ENCODE measurements at places on chromosomes 4 and X.

DNA sequence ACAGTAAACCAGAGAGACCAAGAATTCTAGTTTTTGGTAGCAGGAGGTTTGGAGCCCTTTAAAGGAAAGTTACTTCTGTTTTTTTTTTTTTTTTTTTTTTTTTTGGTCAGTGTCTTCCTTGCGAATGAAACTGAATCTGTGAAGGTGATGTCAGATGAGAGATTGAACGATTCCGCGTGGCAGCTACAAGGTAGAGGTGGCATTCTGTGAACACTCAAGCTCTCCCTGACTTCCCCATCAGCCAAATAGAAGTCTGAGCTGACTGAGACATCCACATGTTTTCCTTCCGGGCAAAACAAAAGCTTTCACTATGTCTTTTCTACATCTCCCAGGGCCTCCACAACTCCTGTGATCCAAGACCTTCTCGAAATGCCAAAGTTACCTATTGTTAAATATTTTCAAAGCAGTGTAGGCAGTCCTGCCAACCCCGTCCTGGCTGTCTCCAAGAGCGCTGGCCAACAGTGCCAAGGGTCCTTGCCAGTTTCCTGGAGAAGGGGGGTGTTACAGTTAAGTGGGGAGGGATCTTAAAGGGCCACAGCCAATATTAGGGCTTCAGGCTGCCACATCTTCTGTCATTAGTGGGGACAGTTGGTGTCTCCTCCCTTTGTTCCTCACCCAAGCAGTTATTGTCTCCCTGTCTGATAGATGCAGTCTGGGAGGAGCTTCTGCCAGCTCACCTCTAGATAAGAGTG lies 102.9 kb upstream of the SLC34A2 start:
- DNase-seq, result no peak

DNA sequence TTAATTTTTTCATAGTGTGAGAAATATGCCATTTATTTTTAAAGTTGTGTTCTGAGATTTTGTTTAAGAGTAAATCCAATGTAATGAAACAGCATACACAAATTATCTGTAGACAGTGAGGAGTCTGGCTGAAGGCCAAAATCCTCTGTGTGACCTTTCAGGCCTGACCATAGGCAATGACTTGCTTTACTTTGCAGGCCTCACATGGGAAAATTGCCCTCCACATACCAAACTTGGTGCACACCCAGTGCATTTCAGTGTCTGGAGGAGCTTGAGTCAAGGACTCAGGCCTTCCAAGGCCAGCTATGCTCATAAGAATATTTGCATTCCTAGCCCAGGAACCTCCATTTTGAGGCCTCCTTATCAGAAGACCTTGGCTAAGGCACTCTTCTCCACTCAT lies 430.1 kb downstream of the GABRG1 start:
- DNase-seq, result no peak

GRCh38 chr4:8921465-8921864 lies 49.8 kb upstream of the HMX1 start:
- no peak for DNase-seq

- no peak for DNase-seq
These were observed 55.9 kb downstream of the MXRA5 start for GRCh38 chrX:3290561-3290960.

- no peak for DNase-seq
These were observed 16.5 kb downstream of the MCF2 start for GRCh38 chrX:139691493-139691842.

GRCh38 chr4:73741750-73742489 lies 1.6 kb downstream of the CXCL8 start:
- DNase-seq, result no peak

GRCh38 chr4:128846063-128846462 lies 36.6 kb downstream of the JADE1 start:
- DNase-seq, result no peak

GRCh38 chrX:131918839-131919238 lies 104.3 kb upstream of the STK26 start:
- DNase-seq, result no peak

DNA sequence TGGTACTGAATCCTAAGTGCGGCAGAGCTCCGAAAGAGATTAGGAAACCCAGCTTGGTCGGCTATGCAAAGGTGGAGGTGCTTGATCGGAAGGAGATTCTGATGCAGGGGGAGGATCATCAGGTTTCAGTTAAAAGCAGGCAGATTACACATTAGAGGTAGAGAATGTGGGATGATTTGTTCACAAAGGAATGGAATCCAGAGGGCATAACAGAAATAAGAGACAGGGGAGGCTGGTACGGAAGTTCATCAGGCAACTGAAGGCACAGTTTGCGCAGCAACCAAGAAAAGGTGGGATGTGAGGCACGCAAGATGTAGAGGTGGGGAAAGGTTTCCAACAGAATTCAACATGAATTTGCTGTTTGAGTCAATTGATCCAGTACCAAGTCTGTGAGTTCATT lies 424 bp upstream of the ZNF330 start:
- no peak for DNase-seq

- DNase-seq, result no peak
These were observed 133.1 kb downstream of the AFAP1 start for GRCh38 chr4:7806338-7807090.

DNA sequence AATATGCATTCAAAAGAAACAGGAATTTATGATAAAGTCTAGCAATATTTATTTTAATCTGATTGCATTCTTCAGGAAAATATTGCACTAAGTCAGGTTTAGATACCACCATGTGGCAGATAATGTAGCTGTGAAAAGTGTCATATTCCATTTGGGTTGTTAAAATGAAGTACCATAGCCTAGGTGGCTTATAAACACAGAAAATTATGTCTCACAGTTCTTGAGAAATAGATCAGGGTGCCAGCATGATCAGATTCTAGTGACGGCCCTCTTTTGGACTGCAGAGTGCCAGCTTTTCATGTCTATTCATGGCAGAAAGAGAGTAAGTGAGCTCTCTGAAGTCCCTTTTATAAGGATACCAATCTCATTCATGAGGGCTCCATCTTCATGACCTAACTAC lies 5.6 kb upstream of the ADGRL3 start:
- DNase-seq, result no peak

GRCh38 chr4:139333046-139333445 lies 30.8 kb upstream of the NDUFC1 start:
- no peak for DNase-seq

- no peak for DNase-seq
These were observed 38.6 kb downstream of the HTRA3 start for GRCh38 chr4:8308144-8308543.

- no peak for DNase-seq
These were observed 130.8 kb downstream of the HMX1 start for GRCh38 chr4:8740666-8741395.

GRCh38 chr4:110532901-110533589 lies 57.1 kb downstream of the ENPEP start:
- DNase-seq, result no peak

- DNase-seq, result no peak
These were observed 73.2 kb downstream of the FBXW7 start for GRCh38 chr4:152462695-152463094.

DNA sequence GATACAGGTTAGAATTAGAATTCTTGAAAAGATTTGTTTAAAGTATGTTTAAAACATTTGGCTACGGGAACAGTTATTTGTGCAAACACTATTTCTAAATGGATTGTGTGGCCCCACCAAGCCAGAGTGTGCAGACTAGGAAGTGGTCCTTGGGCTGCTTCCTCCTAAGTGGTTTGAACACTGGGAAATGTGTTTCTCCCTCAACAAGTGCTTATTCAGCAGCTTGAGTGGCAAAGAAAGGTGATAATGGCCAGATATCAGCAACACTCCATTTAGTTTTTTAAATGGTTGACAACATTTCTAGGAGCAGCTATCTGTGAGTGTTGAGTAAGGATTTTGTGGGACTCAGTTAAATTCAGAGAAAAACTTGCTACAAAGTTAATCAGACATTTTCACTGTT lies 141.4 kb upstream of the LNX1 start:
- DNase-seq, result no peak

DNA sequence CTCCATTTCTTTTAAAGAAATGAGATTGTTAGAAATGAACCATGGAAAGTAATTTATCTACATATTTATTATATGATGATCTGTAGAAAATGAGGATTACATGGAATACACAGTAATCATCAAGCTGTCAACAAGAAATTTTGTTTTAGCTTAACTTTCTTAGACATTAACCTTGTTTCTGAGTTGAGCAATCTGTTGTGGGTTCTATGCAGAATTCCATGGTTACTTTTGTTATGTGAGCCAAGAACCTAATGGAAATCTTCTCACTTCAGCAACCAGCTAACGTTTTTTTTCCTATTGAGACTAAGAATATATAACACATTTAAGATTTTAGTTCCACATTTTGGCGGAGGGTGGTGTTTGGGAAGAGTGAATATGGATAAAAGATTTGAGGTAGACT lies 136.1 kb upstream of the SLC4A4 start:
- DNase-seq, result no peak

DNA sequence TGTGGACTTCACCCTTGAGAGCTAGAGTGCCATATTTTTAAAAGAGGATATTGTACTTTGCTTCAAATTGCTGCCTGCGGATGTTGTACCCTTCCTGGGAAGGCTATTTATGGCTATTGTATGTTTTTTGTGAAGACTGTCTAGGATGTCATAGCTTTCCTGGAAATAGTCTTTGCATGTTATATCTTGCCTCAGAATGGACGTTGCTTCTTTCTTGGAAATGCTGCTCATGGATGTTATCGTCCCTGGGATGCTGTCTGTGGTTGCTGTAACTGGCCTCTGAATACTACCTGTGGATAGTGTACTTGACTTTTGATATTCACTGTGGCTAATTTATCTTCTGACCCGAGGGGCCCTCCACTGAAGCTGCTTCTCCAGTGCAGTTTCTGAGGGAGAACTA lies 146.8 kb downstream of the ENOX2 start:
- DNase-seq, result no peak

GRCh38 chr4:123786920-123787319 lies 390.3 kb downstream of the SPRY1 start:
- no peak for DNase-seq

GRCh38 chr4:122178961-122179360 lies 26.8 kb downstream of the BLTP1 start:
- no peak for DNase-seq

- DNase-seq, result no peak
These were observed 307.4 kb downstream of the GRIA2 start for GRCh38 chr4:157527954-157528353.

DNA sequence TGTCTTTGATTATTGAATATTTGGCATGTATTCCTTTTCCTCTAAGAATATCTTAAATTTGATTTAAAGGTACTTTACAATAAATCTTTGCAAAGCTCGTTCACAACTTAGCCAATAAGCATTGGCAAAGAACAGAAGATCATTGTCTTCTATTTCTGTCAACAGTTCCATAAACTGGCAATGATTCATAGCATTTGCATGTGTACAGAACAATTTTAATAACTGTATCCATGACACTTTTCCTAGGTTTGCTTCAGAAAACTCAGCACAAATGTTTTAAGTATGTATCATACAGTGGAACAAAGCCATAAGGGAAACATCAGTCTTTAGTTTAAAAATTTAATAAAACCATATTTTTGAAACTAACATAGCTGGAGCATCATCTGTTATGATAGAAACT lies 462.7 kb upstream of the RPS6KA3 start:
- DNase-seq, result no peak

GRCh38 chr4:66564901-66565651 lies 894.8 kb upstream of the EPHA5 start:
- DNase-seq, result no peak

- peak; percentile 45 for DNase-seq
These were observed 113.1 kb downstream of the ENPP6 start for GRCh38 chr4:184104419-184105101.

- DNase-seq, result no peak
These were observed 1.1 kb upstream of the PPP3CA start for GRCh38 chr4:101348367-101348827.

DNA sequence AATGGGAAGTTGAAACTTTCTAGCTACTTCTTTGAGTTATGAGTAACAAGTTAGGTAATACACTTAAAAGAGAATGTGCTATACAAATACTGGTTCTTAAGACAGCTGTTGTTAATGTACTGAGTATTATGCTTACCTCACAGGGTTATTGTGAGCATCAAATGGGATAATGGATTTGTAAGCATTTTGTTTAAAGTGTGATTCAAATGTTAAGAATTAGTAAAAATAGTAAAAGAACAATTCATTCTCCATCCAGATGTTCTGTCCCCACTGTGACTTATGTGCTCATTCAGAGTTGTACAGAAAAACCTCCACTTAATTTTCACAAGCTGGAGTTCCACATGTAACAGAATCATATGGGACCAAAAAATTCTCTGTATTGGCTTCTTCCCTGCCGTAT lies 63.6 kb downstream of the AR start:
- DNase-seq, result no peak

DNA sequence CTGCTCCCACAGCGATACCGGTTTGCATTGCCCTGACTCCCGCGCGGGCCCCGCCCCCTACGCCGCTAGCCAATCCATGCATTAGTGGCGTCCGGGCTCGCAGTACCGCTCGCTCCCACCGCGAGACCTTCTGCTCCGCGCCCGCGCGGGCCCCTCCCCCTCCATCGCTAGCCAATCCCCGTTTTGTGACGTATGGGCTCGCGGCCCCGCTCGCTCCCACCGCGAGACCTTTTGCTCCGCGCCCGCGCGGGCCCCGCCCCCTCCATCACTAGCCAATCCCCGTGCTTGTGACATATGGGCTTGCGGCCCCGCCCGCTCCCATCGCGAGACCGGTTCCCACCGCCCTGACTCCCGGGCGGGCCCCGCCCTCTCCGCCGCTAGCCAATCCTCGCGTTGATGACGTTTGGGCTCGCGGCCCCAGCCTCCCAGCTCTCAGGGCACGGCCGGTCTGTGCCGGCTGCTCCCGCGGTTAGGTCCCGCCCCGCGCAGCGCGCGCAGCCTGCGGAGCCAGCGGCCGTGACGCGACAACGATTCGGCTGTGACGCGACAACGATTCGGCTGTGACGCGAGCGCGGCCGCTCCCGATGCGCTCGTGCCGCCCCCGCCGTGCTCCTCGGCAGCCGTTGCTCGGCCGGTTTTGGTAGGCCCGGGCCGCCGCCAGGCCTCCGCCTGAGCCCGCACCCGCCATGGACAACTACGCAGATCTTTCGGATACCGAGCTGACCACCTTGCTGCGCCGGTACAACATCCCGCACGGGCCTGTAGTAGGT lies at the start of gene EMD:
TSS of gene EMD (plus strand) at position 497 of the 770 bp plus-strand sequence. CDS start at position 687, 190 bp downstream.
- peak; percentile 84 for DNase-seq

Data from HuH-7.5 (cell line).